ENCODE measurements at places on chromosomes 4 and X.
A peak's percentile ranks its signal among the peaks of the same experiment; 100 is the strongest.

DNA sequence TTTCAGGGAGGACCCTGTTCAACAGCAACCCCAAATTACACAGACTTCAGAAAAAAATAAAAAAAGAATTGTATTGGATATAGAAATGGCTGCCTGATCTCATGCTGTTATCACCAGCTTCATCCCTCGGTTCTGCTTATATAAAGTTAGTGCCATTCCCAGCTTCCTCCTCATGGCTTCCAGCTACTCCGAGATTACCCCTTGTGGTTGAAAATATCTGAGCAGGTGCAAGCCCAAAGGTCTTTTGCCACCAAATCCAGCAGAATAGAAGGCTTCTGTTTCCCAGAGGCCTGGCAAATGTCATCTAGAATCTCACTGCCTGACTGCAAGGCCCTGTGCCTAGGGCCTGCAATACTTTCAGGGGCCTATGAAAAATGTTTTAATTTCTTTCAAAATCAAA lies 13.8 kb upstream of the HPGDS start:
- no peak for DNase-seq

DNA sequence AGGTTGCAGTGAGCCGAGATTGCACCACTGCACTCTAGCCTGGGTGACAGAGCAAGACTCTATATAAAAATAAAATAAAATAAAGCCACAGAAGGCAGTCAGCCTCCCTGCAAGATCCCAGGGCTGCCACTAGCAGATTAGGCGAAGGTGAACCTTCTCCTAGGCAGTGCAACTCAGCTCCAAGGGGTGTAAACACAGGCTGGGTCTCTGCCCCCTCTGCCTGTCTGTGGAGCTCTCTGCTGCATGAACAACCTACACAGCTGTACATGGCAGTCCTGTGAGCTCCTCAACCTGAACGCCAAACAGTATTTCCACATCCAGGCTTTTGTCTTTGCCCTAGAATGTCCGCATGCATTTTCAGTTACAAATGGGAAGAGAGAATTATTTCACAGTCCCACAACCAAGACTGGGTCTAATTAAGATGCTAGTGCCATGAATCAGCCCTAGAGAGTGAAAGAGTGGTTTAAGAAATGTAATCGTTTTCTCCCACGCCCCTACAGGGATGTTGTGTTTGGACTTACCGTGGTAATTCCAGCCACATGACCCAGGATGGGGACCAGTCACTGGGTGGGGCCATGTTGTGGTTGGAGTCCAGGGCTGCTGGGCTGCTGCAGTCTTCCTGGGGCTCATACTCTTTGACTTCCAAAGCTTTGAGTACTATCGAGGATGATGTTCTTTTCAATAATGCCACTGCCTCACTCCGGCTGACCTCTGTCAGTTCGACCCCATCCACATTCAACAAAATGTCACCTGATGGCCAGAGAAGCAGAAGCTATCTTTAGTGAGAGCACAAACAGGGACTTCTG lies 99.0 kb downstream of the FIP1L1 start:
- no peak for DNase-seq

GRCh38 chr4:24394041-24394440 lies 190.3 kb downstream of the DHX15 start:
- DNase-seq: no peak

- no peak for DNase-seq
Observed at GRCh38 chrX:20802036-20802435, 535.3 kb upstream of the RPS6KA3 start.

GRCh38 chrX:101619364-101619763 lies 1.6 kb upstream of the ARMCX6 start:
- no peak for DNase-seq

- peak; percentile 15 for DNase-seq
Observed at GRCh38 chrX:55908661-55909212, 191.2 kb downstream of the RRAGB start.

- DNase-seq: no peak
Observed at GRCh38 chr4:144739511-144740033, 93.6 kb downstream of the HHIP start.

GRCh38 chr4:139630126-139630495 lies 35.5 kb upstream of the MGST2 start:
- DNase-seq: no peak

- no peak for DNase-seq
Observed at GRCh38 chr4:69536980-69537379, 41.3 kb upstream of the UGT2B4 start.

GRCh38 chr4:148986951-148987350 lies 544.7 kb upstream of the NR3C2 start:
- no peak for DNase-seq

GRCh38 chr4:126306152-126306869 lies 991.6 kb downstream of the FAT4 start:
- DNase-seq: no peak

GRCh38 chrX:69137371-69138117 lies 27.7 kb downstream of the PJA1 start:
- DNase-seq: no peak

GRCh38 chr4:77010841-77011354 lies 61.3 kb downstream of the SEPTIN11 start:
- DNase-seq: no peak

- no peak for DNase-seq
Observed at GRCh38 chr4:31391976-31392375, 671.8 kb downstream of the PCDH7 start.

DNA sequence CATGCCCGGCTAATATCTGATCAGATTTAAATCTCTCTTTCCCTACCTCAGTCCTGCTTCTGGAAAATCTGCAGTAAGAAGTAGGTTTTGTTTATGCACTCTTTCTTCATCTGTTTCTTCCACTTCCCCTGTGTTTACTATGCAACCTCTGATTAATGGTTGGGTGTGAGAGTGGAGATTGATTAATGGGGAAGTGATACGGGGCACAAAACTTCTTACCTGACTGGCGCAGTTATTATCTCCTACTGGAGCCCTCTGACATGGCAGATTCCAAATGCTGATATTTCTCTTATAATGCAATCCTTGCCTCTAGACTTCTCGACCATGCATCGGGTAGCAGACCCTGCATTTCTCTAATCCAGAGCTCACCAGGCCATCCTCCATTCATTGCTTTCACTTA lies 60.2 kb upstream of the HPGD start:
- DNase-seq: no peak

DNA sequence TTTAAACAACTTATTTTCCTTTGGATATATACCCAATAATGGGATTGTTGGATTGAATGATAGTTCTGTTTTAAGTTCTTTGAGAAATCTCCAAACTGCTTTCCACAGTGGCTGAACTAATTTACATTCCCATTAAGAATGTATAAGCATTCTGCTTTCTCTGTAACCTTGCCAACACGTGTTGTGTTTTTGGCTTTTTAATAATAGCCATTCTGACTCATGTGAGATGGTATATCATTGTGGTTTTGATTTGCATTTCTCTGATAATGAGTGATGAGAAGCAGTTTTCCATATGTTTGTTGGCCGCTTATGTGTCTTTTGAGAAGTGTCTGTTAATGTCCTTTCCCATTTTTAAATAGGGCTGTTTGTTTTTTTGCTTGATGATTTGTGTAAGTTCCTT lies 155.6 kb upstream of the PITX2 start:
- DNase-seq: no peak

All from activated CD4-positive, alpha-beta T cell treated with anti-CD3 and anti-CD28 coated beads, Interleukin-2, Interleukin-4, amounts not matched to agents 100 ng/mL and 50 ng/mL, durations not matched to agents 16 hours and 8 hours (primary cell).